RPMI8226 (cell line): ENCODE measurements at places on chromosomes 6 and 20.

- no peak for DNase-seq
These were observed 841.8 kb downstream of the PHF3 start for GRCh38 chr6:64477391-64477790.

- DNase-seq: no peak
These were observed 91.3 kb upstream of the THEMIS start for GRCh38 chr6:127992144-127992543.

DNA sequence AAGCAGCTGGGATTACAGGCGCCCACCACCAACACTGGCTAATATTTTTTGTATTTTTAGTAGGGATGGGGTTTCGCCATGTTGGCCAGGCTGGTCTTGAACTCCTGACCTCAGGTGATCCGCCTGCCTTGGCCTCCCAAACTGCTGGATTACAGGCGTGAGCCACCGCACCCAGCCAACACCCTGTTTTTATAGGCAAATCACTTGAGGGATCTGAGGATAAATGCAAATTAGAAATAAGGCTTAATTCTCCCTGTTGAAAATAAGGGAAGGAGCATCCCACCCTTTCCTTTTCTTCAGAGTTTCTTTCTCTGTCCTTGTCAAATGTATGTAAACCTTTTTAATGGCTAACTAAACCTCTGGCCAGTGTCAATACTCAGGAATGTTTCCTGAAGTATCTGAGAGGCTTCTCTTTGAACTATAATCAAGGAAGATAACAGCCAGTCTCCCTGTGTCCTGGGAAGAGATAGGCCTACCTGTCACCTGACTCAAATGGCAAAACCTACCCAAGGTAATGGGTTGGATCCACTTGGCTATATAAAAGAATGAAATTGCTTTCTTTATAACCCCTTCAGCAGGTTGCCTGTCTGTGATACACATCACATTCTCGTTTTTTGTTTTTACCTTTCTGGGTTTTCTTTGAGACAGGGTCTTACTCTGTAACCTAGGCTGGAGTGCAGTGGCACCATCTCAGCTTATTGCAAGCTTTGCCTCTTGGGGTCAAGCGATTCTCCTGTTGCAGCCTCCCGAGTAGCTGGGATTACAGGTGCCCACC, 64.5 kb upstream of the TNFAIP3 start:
- no peak for DNase-seq

- no peak for DNase-seq
These were observed 69.1 kb upstream of the SLC22A23 start for GRCh38 chr6:3525915-3526314.

- no peak for DNase-seq
These were observed 56.4 kb downstream of the TAF4 start for GRCh38 chr20:62009322-62009721.
